A172 (cell line): ENCODE measurements at places on chromosomes 6 and 20. TPM values are rescaled to one million over a fixed set of nuclear protein-coding genes. Genes with fewer than 3 reads are reported as not detected.

- DNase-seq, result no peak
Observed at GRCh38 chr6:16043171-16044135, 85.4 kb upstream of the MYLIP start.

The UFL1 gene
- 21.1 and 22.2 TPM in 2 replicates for total RNA-seq

- DNase-seq, result no peak
Observed at GRCh38 chr6:6714953-6715352, 126.4 kb downstream of the LY86 start.

The GABRR1 gene
- total RNA-seq, result 0.02 TPM in 1 of 2 replicates, not detected in the other

The EPHA7 gene
- not detected in 2 replicates for total RNA-seq

DNA sequence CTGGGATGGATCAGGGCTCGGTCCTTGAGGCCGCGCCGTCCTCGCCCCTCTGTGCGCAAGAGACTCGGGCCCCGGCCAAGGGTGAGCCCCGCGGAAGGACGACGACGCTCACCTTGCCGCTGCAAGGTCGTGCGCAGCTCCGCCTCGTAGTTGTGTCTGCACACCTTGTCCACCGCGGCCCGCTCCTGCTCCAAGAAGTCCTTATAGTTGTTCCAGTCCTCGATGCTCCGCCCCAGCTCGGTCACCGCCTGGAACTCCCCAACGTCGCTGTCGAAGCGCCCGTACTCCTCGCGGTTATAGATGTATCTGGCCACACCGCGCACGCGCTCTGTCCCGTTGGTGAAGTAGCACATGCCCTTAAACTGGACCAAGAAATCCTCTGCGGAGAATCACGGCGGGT, 1.8 kb downstream of the HLA-DQB2 start:
- no peak for DNase-seq

The C6orf52 gene
- total RNA-seq, result 15.2 and 16.5 TPM in 2 replicates

- peak; percentile 88 for DNase-seq
Observed at GRCh38 chr20:48025051-48025515, 239.8 kb upstream of the SULF2 start.

DNA sequence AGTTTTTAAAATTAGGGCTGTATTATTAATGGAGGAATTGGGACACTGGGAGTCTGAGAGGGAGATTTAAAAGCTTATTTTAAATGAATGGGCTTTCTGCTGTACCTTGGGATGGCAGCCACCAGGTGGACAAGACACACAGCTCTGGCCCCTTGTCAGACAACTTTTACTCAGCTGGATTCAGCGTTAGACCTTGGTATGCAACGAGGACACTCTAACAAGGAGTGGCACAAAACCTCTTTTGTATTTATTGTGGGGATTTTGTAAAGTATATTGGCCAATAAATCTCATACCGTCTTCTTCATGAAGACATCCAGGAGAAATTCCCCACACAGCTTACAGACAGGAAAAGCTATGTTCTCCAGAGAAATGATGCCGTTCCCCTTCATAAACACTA, 105.7 kb downstream of the LCA5 start:
- no peak for DNase-seq

GRCh38 chr6:142842418-142843261, 102.3 kb downstream of the HIVEP2 start:
- DNase-seq, result peak; percentile 41
